Activated naive CD4-positive, alpha-beta T cell treated with anti-CD3 and anti-CD28 coated beads for 36 hours (primary cell): ENCODE measurements at places on chromosomes 2 and 18. TPM values are rescaled to one million over a fixed set of nuclear protein-coding genes. Genes with fewer than 3 reads are reported as not detected.

COA5 gene
- total RNA-seq: 37.8 TPM

ANKRD23 gene
- total RNA-seq: 4.2 TPM

NEMP2 gene
- total RNA-seq: 32.9 TPM

DNA sequence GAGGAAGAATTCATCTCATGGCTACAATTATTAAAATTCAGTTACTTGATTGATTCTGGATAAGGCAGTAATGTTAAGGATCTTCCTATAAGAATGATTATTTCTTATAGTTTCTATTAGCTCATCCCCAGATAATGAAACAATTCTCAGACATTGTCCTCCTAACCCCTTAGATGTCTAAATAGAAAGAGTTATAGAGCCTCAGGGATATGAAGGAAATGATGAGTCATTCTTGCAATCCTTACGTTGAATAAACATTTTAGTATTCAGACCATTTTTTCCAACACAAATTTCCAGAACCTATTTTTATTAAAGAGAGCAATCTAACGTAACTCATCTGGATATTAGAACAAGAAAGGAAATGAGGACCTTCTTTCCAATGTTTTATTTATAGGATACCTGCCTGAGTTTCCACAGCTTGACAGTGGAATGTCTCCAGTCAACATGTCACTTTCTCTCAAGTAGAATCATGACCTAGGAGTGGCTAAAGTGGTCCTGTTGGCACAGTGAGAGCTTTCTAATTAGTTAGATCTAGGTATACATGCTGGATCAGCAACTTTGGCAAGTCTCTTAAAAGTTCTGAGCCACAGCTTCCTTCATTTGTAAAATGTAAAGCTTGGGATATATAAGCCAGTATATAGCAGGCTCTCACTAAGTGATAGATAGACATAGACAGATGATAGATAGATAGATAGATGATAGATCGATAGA, 88.0 kb upstream of the RAB27B start:
- DNase-seq: no peak

- no peak for DNase-seq
Observed at GRCh38 chr2:46050027-46050426, 247.2 kb upstream of the EPAS1 start.

GRCh38 chr18:48809365-48809764, 141.4 kb downstream of the SMAD7 start:
- DNase-seq: no peak

- DNase-seq: no peak
Observed at GRCh38 chr2:70354264-70354949, 52.5 kb upstream of the FAM136A start.

DNA sequence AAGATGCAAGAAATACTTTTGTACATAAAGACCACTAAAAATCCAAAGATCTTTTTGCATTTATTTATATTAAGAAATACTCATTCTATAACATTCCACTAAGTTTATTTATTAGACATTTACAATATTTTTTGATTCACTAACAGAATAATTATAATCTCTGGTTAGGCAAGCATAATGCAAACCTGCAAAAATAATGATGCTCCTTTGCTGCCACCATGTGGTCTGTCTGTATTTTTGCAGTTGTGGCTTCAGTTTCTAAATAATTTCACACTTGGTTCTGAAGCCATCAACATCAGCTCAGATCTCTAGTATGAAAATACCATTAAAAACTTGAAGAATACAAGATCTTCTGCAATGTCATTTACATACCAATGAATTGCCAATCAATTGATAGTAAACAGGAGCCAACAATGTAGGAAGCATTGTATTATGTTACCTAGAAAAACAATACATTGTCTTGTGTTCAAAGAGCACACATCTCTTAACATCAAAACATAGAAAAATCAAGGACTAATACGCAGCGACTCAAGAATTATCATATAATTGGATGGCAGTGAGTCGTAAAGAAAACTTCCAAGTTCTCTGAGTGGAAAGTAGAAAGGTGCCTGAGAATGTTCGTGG, 28.8 kb upstream of the WDR75 start:
- peak; percentile 71 for DNase-seq

DNA sequence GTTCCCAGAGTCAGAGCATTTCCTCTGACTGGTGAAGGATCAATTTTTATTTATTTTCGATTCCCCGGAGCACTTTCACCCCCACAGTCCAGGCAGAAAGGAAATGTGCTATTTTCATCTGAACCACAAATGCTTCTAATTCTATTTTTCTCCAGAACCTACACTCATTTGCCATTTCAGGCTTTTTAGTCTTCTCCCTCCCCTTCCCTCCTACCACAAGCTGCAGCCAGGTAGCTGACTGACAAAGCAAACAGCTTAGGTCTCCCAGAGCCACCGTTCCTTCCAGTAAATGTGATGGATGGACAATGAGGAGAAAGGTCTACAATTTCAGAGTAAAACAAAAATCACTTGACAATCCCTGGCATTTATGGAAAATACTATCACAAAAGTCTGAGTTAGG, 76.9 kb downstream of the KLF7 start:
- no peak for DNase-seq

GRCh38 chr2:86747711-86748639, 27.9 kb downstream of the RMND5A start:
- DNase-seq: peak; percentile 67

- no peak for DNase-seq
Observed at GRCh38 chr2:195414537-195415100, 242.4 kb upstream of the SLC39A10 start.

DNA sequence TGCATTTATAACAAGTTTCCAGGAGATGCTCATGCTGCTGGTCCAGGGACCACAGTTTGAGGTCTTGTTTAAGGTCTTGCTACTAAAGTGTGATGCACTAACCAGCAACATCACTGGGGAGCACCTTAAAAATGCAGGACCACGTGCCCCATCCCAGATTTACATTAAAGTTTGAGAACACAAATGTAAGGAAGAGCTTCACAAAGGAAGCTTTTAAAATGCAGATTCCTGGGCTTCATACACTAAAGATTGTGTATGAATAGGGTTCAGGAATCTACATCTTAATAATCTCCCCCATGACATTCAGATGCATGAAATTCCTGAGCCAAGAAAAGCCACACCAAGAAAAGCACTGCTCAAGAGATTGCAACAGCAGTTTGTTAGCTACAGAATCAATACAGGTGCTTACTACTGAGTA, 235.3 kb upstream of the TANK start:
- DNase-seq: no peak

- no peak for DNase-seq
Observed at GRCh38 chr18:25425024-25425423, 73.1 kb upstream of the ZNF521 start.

DNA sequence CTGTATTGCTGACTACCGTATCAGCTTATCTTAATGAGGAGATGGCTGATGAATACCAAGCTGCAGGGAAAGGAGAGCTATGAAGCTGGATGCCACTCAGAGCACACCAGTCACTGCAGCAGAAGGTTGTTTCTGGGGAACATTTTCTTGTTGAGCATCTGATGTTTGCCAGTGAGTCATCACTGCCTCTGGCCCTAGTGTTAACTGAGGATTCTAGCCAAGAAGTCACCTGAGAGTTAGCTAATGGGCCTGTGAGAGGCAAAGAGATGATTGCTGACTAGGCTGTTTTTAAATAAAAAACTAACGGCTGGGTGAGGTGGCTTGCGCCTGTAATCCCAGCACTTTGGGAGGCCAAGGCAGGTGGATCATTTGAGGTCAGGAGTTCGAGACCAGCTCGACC, 37.9 kb downstream of the CCDC150 start:
- DNase-seq: no peak
